ENCODE measurements at places on chromosomes 5 and 9.

DNA sequence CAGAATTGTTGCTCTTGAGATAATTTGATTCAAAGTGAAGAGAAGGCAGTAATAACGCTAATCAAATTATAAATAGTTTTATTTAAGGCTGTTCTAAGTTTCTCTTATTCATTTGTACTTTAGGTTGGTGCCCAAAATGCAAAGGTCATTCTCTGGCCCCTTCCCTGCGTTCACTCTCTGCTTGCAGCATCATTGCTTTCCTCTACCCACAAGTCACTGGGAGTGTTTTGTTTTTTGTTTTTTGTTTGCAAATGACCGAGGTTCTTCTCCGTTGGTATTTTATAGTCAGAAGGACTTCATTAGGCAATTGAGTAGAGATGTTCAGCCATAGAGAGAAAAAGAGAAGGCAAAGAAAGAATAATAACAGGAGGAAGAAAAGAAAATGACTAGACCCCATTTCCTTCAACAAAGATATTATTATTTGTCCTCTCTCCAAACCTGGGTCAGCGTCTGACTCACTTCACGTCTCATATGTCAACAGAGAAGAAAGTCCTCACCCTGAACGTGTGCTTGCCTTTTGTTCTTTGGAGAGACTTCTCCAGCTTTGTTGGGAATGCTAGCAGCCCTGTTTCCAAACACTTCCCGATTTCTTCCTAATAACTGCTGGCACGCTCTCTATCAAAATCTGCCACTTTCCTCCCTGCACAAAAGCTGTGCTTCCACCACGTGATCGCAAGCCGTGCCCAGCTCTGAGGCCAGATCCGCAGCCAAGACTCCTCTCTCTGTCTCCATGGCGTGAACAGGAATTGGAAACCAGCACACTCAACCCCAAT is 119.8 kb downstream of the EBF1 start:
- ATAC-seq: no peak

DNA sequence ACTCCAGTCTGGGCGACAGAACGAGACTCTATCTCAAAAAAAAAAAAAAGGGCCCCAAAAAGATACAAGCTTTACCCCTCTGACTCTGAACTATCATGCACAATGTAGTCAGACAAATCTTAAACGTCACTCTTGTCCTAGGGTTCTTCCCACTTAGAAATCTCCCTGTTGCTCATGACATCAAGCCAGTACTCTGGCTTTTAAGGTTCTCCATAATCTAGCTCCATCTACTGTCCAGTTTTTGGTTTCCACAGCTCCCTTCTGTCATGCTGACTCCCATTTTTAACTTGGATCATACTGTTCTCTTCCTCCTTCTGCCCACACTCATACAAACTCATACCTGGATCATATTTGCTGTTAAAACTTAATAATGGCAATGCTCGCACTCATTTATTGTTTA is 156.7 kb upstream of the TLX3 start:
- no peak for ATAC-seq

- ATAC-seq: no peak
Measured at GRCh38 chr5:82364497-82364896, 86.3 kb upstream of the RPS23 start.

- no peak for ATAC-seq
Measured at GRCh38 chr5:149317281-149318048, 27.8 kb upstream of the GRPEL2 start.

DNA sequence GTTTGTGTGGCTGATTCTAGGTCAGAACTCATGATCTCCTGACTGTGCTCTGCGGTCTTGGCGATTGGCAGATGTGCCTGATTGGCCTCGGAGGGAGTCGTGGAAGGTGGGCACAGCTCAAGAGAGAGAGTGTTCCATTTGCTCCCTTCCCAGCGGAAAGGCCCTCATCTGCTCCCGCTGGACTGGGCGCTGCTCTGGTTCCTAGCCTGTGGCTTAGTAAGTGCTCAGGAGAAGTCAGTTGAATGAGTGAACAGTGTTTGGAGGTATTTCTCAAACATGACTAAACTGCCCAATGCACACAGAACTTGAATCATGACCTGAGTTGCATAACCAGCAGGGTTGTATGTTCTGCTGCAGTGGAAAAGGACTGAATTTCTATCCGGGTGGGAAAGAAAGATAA is 120.2 kb upstream of the PITX1 start:
- no peak for ATAC-seq

DNA sequence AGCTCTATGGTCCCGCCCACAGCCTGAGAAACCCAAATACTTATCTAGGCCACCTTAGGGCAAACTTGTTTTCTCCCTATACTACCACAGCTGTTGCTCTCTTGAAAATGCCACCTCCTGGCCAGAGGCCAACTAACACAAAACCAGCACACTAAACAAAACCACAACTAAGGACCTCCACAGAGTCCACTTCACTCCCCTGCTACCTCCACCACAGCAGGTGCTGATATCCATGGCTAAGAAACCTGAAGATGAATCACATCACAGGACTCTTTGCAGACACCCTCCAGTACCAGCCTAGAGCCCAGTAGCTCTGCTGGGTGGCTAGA is 108.4 kb downstream of the ALDH1A1 start:
- no peak for ATAC-seq

- ATAC-seq: no peak
Measured at GRCh38 chr5:177508221-177508611, 1.4 kb downstream of the DOK3 start.

- ATAC-seq: no peak
Measured at GRCh38 chr9:119667163-119667562, 297.9 kb upstream of the BRINP1 start.

GRCh38 chr5:124397317-124397716 is 349.1 kb downstream of the ZNF608 start:
- ATAC-seq: no peak

- ATAC-seq: no peak
Measured at GRCh38 chr9:13439685-13440476, 160.4 kb upstream of the MPDZ start.

DNA sequence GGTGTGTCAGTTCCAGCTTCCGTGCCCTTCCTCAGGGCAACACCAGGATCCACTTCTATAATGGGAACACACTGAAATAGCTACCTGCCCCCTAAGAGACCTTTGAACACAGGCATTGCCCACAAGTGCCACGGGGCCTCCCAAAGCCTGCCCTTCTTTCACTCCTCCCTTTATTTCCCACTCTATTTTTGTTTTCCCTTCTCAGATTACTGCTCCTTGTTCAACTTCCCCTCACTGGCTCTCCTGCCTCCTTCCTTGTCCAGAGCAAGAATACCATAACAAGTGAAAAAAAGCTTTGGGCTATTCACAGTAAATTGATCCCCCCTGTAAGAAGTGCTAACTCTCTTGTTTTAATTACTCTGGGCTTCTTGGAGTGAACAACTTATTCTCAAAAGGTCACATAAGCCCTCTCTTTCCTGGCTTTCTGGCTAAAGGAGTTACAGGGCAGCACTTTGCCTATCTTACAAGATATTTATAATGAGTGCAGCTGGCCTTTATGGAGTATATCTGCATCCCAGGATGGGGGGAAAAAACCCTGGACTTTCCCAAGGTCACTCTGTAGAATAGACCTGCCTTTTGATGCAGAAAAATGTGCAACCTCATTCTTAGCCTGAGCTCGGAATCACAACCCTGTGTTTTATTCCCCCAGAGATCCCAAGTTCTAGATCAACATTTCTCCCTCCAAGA is 11.3 kb downstream of the CTXN3 start:
- no peak for ATAC-seq

DNA sequence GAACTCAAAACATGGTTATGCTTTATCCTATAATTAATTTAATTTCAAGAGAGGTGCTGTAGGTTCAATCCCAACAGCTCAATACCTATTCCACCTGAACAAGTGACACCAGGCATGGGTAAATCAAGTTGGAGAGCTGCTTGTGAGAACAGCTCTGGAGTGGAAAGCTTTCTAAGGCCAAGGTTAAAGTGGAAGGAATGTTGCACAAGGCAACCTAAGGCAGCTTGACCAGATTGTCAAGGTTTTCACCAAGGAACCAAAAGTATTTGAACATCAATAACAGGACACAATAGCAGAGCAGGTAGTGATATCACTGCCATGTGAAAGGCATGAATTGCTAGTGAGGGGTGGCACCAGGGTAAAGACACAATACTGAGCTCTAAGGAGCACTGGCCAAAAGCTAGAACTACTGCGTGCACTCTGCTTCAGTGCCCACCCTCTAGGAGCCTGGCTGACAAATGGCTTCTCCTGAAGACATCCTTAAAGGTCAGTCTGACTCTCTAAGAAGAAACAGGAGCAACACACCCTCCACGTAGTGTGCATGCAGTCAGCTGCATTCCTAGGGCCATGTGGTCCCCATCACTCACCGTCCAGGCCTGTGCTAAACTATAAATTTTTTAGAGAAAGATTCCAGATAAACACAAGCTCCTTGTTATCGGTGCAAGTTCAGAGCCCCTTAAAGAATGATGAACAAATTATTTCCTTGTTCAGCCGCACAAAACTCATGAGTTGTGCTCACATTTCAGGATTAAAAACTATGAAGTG is 677.7 kb upstream of the KLF4 start:
- ATAC-seq: no peak

DNA sequence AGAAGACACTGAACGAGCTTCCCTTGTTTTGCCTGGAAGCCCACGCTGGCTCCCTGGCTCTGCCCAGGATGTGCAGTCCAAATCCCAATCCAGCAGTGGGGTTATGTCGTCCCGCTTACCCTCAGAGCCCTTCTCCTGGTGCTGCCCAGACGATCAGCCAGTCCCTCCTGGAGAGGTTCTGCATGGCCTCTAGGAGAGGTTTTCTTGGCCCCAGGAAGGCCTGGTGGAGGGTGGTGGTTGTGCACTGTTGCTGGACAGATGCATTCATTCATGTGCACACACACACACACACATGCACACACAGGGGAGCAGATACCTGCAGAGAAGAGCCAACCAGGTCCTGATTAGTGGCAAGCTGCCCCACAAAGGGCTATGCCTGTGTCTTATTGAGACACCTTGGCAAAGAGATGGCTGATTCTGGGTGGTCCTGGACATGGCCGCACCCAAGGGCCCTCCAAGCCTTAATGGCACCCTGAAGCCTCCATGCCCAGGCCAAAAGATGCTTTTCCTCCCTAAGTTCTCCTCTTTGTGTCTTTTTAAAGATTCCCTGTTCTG is 10.5 kb upstream of the OLFM1 start:
- ATAC-seq: no peak

DNA sequence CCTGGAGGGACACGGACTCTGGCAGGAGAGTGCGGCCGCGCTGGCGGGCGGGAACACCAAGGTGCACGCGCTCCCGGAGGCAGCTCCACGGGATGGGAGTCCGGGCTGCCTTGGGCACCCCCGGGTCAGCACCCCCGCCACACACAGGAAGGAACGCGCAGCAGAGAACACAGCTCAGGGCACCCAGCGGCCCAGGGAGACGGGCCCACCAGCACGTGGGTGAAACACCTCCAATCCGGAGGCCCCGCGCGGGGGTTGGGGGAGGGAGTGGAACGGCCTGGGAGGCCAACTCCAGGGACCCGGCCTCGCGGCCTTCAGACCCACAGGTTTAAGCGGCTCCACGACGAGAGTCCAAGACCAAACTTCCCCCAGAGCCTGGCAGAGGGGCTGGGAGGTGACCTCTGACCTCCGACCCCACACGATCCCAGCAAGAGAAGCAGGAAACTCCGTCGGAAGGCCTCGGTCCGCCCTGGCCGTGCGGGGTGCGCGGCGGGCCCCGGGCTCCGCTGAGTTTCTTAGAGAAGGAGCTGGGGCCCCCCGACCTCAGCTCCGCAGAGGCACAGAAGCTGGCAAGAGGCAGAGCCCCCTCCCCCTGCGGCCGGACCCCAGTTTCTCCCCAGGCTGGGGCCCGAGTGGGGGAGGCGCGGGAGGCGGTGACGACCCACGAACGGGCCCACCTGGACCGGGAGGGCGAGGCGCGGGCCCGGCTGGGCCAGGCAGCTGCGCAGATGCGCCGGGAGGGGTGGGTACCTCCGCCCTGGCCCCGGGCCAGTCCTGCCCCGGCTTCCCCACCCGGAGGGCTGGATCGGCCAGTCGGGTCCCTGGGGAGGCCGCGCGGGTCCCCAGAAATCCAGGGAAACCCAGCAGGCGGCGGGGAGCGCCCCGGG is 851 bp downstream of the NACC2 start:
- ATAC-seq: peak; percentile 62

DNA sequence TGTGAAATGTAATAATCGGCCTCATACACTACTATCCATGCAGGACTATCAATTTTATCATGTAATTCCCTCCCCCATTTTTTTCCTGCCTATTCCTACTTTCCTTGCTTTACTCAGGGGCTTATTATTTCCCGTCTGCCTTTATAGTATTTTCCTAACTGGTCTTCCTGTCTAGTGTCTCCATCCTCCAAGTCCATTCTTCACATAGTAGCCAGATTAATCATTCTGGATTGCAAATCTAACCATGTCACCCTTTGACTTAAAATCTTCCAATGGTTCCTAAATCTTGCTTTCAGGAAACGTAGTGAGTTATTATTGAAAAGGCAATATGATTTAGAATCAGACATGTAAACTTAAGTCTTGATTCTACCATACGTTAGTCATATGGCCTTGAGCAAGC is 307.4 kb upstream of the HAPLN1 start:
- ATAC-seq: no peak

DNA sequence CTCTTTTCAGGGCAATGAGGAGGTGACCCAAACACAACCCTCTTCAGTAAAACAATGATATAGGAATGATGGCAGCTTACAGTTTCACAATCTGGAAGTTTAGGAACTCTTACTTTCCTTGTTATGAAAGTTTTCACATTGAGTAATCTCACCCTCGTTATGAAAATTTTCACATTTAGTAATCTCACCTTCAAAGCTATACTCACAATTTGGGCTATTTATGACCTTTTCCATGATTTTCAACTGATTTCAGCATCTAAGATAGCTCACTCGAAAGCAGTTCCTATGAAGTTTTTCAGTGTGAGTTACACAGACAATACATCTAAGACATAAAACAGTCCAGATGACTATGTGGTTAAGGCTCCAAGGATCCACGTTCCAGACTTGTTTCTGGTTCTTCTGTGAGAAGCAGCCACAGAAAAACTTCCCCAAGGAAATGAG is 57.1 kb downstream of the FOXD1 start:
- no peak for ATAC-seq

DNA sequence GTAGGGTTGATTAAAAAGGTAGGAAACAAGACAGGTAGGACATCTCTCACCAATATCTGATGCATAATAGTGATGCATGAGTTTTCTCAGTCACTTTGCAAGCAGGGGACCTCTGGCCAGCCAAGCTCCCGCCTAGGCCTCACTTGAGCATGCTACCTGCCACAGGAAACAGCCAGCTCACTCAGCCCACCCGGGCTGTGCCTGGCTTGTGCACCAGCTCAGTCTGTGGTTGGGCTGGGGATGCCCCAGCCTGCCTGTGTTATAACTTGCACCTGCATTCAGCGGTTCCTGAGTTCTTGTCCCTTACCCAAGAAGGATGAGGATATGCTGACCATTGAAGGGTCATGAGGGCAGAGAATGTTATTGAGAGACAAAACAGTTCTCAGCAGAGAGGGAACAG is 172.8 kb upstream of the PLCXD3 start:
- peak; percentile 55 for ATAC-seq

Data from activated T-helper 17 cell treated with anti-CD3 and anti-CD28 coated beads, Interleukin-2, amount 50 U/mL, for 72 hours (primary cell).